Gastrocnemius medialis (tissue), 4 donors: ENCODE measurements at places on chromosomes 2 and 18.

DNA sequence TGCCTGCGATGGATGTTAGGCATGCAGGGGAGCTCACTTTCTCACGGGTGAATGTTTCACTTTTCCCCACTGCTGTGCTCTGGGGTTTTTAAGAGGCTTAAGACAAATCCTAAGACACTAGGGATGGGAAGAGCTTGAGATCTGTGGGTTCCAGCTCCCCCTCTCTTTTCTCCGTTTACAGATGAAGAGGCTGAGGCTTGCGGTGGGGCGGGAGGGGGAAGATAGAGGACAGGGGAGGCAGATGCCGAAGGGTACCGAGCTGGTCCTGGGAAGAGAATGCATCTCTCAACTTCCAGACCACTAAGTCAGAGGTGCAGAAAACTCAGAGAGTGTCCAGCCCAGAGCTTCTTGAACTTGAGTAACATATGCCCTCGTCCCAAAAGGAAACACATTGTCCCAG lies 8.2 kb upstream of the ATOH8 start:
- no peak for DNase-seq

- no peak for DNase-seq
These were observed 73.4 kb downstream of the RPRM start for GRCh38 chr2:153405196-153405595.

- no peak for DNase-seq
These were observed 57.6 kb upstream of the NOSTRIN start for GRCh38 chr2:168744844-168745243.

DNA sequence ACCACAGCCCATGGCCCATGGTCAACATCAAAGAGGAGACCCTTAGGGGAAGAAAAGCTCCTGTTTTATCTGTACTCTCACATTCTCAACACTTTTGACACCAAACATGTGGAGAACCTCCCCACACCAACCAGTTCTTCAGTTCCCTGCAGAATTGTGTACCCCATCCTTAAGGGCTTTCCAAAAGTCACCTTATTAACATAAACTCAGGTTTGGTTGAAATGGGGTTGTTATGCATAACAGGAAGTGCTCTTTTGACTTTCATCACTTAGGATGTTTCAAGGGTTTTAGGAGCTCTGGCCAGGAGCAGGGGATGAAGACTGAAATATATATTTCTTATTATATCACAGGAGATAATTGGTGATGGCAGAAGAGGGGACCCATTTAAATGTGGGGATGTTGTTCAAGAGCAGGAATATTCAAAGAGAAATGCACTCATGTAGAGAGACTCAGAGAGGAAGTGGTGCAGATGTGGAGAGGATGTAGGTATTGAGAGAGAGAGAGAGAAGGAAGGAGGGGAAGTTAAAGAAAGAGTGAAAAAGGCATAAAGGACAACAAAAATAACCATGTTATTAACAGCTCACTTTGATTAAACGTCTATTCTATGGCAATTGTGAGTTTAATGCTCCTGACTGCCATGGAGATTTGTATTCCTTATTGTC lies 35.2 kb downstream of the SP140L start:
- no peak for DNase-seq

GRCh38 chr2:181948227-181948626 lies 37.4 kb upstream of the PPP1R1C start:
- DNase-seq, result no peak

GRCh38 chr2:104233591-104233990 lies 620.3 kb upstream of the POU3F3 start:
- DNase-seq, result no peak

GRCh38 chr2:28647682-28648081 lies 103.9 kb upstream of the PPP1CB start:
- DNase-seq, result no peak

DNA sequence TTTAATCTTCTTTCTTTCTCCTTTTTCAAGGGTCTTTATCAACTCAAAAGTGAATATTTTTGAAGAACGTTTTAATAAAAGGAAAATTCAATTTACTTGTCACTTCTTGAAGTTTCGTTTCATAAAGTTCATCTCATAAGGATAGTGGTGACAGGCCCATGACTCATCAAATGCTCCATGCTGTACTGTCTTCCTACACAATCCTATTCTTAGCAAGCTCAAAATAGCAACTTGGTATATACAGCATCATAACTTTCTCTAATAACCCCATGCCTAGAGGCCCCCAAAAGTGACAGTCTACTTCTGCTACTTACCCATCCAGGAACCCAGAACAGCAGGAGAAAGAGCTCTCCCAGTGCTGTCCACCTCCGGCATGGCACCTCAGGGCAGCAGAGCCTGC lies 7.7 kb downstream of the FBXO15 start:
- no peak for DNase-seq
